ENCODE measurements at places on chromosomes 7 and 10. TPM values are rescaled to one million over a fixed set of nuclear protein-coding genes. Genes with fewer than 3 reads are reported as not detected.

Gene NAPEPLD
- total RNA-seq = 6.1 TPM

Gene INMT
- 1.4 TPM for total RNA-seq

GRCh38 chr10:56123247-56123646 lies 237.8 kb downstream of the ZWINT start:
- no peak for DNase-seq

- DNase-seq = no peak
Observed at GRCh38 chr10:101617824-101618568, 29.9 kb downstream of the DPCD start.
